ENCODE measurements at places on chromosomes 6 and 20. TPM values are rescaled to one million over a fixed set of nuclear protein-coding genes. Genes with fewer than 3 reads are reported as not detected.

DNA sequence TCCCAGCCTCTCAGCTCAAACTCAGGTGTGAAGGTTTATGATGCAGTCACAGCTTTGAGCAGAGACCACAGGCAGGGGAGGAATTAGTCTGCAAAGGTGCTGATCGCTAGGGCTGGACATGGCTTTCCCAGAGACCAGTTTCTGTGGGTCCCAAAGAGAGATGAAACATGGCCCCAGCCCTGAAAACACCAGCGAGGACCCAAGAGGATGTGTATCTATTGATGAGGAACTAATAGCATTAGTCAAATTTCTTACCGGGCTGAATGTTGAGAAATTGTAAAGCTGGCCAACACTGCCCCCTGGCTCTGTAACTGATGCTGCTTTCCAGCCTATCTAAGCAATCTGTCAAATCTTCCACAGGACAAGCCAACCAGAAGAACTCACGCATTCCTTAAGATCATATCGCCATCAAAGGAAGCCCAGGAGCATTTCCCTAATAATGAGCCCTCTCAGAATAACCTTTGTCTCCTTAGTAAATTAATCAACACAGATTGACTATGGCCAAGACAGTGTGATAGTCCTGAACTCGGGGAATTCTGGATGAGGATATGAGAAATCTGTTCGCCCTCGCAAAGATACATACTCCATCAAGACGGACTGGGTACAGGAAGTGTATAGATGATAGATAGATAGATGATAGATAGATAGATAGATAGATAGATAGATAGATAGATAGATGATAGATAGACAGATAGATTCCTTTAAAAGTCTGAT lies 7.8 kb upstream of the ACSS1 start:
- no peak overlapping the region for H3K4me3 ChIP-seq
- no peak overlapping the region for H3K27ac ChIP-seq
- DNase-seq = no peak
- no peaks in the 10 kb centered on the region for H3K36me3 ChIP-seq
- peaks cover 24% of the 10 kb centered on the region for H3K27me3 ChIP-seq
- H3K4me1 ChIP-seq = peaks cover 2% of the 10 kb centered on the region

The MTFR2 gene
- total RNA-seq = 30.0 TPM

- no peaks in the 10 kb centered on the region for H3K36me3 ChIP-seq
- H3K4me3 ChIP-seq = no peak overlapping the region
- H3K4me1 ChIP-seq = no peaks in the 10 kb centered on the region
- DNase-seq = no peak
- no peak overlapping the region for H3K27ac ChIP-seq
- no peaks in the 10 kb centered on the region for H3K27me3 ChIP-seq
Measured at GRCh38 chr6:112626468-112627082, 279.4 kb downstream of the RFPL4B start.

The ZNF391 gene
- total RNA-seq = 6.8 TPM

DNA sequence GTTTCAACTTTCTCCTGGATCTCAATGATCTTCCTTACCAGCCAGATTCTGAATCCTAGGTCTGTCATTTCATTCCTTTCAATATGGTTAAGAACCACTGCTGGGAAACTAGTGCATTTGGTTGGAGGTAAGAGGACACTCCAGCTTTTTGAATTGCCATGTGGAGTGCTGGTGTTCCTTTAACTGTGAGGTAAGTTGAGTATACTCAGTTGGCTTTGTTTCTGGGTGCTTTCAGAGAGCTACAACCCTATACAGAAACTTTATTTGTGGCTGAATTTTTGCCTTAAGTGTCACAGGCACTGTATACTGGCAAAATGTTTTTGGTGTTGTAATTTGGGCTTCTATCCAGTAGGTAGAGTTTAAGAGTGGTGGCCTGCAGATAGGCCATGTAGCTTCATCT lies 175.8 kb downstream of the TBC1D32 start:
- no peak overlapping the region for H3K4me3 ChIP-seq
- no peaks in the 10 kb centered on the region for H3K4me1 ChIP-seq
- H3K36me3 ChIP-seq = peaks cover 77% of the 10 kb centered on the region
- H3K27ac ChIP-seq = no peak overlapping the region
- H3K27me3 ChIP-seq = no peaks in the 10 kb centered on the region

The PAQR8 gene
- 11.0 TPM for total RNA-seq

- H3K27ac ChIP-seq = no peak overlapping the region
- H3K27me3 ChIP-seq = no peaks in the 10 kb centered on the region
- no peak for DNase-seq
- H3K36me3 ChIP-seq = no peaks in the 10 kb centered on the region
- H3K4me3 ChIP-seq = no peak overlapping the region
- no peaks in the 10 kb centered on the region for H3K4me1 ChIP-seq
Measured at GRCh38 chr6:77026341-77026740, 436.9 kb downstream of the HTR1B start.

DNA sequence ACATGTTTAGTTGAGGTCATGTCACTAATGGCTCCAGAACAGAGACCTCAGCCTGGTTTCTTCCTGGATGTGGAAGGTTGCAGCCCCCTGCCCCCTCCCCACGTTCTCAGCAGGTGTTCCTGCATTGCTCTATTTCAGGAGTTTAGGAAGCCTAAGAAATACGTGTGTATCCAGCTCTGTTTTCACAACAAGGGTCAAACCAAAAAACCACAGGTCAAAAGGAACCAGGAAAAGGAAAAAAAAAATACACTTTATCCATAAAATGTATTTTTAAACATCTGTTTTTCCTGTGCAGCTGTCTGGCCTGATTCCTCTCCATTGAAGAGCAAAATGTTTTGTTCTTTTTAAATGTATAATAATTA lies 107.9 kb upstream of the PLEKHG1 start:
- peak overlapping the region; percentile 50 for H3K27ac ChIP-seq
- peaks cover 10% of the 10 kb centered on the region for H3K4me1 ChIP-seq
- no peak for DNase-seq
- no peak overlapping the region for H3K4me3 ChIP-seq

DNA sequence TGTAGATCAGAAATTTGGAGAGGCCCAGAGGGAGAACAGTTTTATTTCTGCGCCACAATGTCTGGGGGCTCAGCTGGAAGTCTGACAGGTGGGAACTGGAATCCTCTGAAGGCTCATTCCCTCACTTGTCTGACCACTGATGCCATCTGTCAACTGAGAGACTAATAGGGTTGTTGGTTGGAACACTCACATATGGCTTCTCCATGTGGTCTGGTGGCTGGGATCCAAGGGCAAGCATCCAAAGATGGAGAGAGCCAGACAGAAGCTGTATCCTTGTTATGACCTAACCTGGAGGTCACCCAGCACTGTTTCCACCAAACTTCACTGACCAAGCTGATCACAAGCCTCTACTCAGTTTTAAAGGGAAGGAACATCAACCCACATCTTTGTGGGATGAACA lies 117.9 kb upstream of the AKAP12 start:
- DNase-seq = no peak
- no peak overlapping the region for H3K4me3 ChIP-seq
- peaks cover 2% of the 10 kb centered on the region for H3K4me1 ChIP-seq
- no peak overlapping the region for H3K27ac ChIP-seq
- no peaks in the 10 kb centered on the region for H3K27me3 ChIP-seq
- no peaks in the 10 kb centered on the region for H3K36me3 ChIP-seq

- no peak overlapping the region for H3K4me3 ChIP-seq
- H3K4me1 ChIP-seq = no peaks in the 10 kb centered on the region
- no peaks in the 10 kb centered on the region for H3K36me3 ChIP-seq
- H3K27me3 ChIP-seq = no peaks in the 10 kb centered on the region
- DNase-seq = no peak
Measured at GRCh38 chr6:40695750-40696415, 108.7 kb upstream of the LRFN2 start.

The SPATA25 gene
- 0.90 TPM for total RNA-seq

GRCh38 chr20:47055699-47056369 lies 161.2 kb downstream of the EYA2 start:
- H3K36me3 ChIP-seq = no peaks in the 10 kb centered on the region
- H3K27me3 ChIP-seq = peaks cover 26% of the 10 kb centered on the region
- DNase-seq = no peak
- no peak overlapping the region for H3K4me3 ChIP-seq

The FAM83B gene
- not detected for total RNA-seq

The SLC4A11 gene
- 1.8 TPM for total RNA-seq

The MOXD1 gene
- total RNA-seq = not detected

DNA sequence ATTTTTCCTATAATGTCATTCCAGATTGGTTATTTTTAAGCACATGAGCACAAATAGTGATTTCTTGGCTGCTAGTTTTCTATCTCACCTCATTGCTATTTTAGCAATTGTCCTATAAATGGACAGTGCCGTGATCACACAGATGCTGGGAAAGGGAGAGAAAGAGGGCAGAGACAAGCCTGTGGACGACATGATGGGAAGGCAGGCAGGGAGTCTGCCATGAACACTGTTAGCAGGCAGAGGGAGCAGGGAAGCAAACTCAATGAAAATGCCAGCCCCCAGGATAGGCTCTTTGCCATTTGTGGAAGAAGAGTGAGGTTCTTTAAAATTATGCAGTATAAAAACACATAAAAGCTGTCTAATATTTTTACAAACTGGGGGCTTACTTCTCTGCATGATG lies 96.8 kb downstream of the ADTRP start:
- H3K27me3 ChIP-seq = no peaks in the 10 kb centered on the region
- peaks cover 1% of the 10 kb centered on the region for H3K4me1 ChIP-seq
- no peak overlapping the region for H3K4me3 ChIP-seq
- DNase-seq = no peak
- no peak overlapping the region for H3K27ac ChIP-seq

The VARS2 gene
- 80.9 TPM for total RNA-seq

- no peaks in the 10 kb centered on the region for H3K4me1 ChIP-seq
- no peak overlapping the region for H3K27ac ChIP-seq
- H3K27me3 ChIP-seq = peaks cover 35% of the 10 kb centered on the region
- DNase-seq = no peak
Measured at GRCh38 chr20:58512808-58513552, 2.2 kb downstream of the APCDD1L start.

The PNLDC1 gene
- total RNA-seq = 0.31 TPM

The CALHM5 gene
- total RNA-seq = not detected

GRCh38 chr6:106820412-106820852 lies 154.1 kb downstream of the CD24 start:
- H3K4me1 ChIP-seq = no peaks in the 10 kb centered on the region
- no peak for DNase-seq
- no peaks in the 10 kb centered on the region for H3K36me3 ChIP-seq
- H3K4me3 ChIP-seq = no peak overlapping the region
- H3K27ac ChIP-seq = no peak overlapping the region

DNA sequence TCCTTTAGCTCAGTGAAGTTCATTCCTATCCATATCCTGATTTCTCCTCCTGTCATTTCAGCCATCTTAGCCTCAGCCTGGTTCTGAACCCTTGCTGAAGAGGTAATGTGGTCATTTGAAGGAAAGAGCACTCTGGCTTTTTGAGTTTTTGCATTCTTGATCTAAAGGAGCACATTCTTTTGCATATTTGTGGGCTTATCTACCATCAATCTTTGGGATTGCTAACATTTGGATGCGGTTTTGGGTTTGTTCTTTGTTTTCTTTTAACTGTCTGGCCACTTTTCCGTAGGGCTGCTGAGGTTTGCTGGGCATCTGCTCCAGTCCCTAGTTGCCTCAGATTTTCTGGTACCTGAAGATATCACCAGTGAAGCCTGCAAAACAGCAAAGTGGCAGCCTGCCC lies 238.3 kb downstream of the EPM2A start:
- H3K36me3 ChIP-seq = no peaks in the 10 kb centered on the region
- H3K4me3 ChIP-seq = no peak overlapping the region
- DNase-seq = no peak
- no peak overlapping the region for H3K27ac ChIP-seq

- H3K27ac ChIP-seq = no peak overlapping the region
- H3K4me1 ChIP-seq = no peaks in the 10 kb centered on the region
- H3K36me3 ChIP-seq = peaks cover under 1% of the 10 kb centered on the region
- no peak overlapping the region for H3K4me3 ChIP-seq
- DNase-seq = peak; percentile 20
- H3K27me3 ChIP-seq = no peaks in the 10 kb centered on the region
Measured at GRCh38 chr20:49964964-49965780, 17.6 kb upstream of the SNAI1 start.

DNA sequence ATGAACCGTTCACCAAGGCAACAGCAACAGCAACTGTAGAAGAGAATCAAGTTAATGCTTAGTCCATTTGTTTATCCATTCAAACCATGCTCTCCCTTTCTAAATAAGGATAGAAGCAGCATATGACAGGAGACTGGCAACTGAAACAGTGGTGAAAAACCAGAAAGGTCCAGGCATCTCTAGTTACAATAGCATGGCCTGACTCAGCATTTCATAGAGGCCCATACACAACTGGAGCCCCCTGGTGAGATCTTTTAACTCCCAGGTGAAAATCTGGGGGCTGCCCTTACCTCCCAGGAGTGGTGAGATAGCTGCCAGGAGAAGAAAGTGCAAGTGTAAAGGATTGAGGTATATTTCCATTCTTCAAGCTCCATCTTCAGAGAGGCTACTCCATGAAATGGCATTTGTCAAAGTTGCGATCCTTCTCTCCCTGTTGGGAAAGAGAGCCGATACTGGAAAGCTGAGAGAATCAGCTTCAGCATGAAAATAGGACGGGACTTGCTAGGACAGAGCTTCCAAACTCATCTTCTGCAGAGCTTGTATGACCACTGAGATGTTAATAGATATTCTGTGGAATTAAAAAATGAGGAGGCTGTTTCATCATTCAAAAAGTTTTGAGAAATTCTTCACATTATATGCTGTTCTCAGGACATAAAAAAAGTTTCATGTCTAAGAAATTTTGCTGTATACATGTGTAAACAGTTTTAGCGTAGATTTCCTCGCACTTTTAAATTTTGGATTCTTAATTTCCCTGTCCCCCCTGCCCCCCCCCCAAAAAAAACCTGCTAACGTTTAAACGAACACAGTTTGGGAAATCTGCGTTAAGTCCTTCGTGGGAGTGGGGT lies 10.9 kb upstream of the SLC2A12 start:
- H3K4me3 ChIP-seq = no peak overlapping the region
- no peaks in the 10 kb centered on the region for H3K4me1 ChIP-seq
- no peak overlapping the region for H3K27ac ChIP-seq
- no peaks in the 10 kb centered on the region for H3K27me3 ChIP-seq
- no peaks in the 10 kb centered on the region for H3K36me3 ChIP-seq

The PRRT1 gene
- 1.5 TPM for total RNA-seq

The ENPP3 gene
- total RNA-seq = 0.45 TPM
